ENCODE measurements at places on chromosomes 7 and 10. TPM values are rescaled to one million over a fixed set of nuclear protein-coding genes. Genes with fewer than 3 reads are reported as not detected.

GRCh38 chr10:5895365-5895764 lies 5.3 kb downstream of the FBH1 start:
- DNase-seq: no peak

DNA sequence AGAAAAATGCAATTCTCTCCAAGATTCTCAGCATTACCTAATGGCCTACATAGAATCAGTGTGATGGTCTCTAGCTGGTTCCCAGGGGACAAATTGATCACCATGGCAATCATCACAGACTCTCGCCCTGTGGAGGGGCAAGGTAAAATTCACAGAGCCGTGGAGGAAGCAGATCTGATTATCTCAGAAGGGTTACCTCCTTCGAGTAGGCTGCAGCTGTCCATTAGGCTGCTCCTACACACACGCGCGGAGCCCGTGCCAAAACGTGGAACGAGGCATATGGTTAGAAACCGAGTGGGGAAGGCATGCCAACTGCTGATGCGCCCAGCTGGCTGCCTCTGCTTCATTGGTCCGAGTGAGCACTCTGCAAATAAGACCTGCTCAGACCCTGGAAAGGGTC lies 52.8 kb upstream of the PTER start:
- DNase-seq: no peak

GGCT gene
- 65.7 TPM for total RNA-seq

DNA sequence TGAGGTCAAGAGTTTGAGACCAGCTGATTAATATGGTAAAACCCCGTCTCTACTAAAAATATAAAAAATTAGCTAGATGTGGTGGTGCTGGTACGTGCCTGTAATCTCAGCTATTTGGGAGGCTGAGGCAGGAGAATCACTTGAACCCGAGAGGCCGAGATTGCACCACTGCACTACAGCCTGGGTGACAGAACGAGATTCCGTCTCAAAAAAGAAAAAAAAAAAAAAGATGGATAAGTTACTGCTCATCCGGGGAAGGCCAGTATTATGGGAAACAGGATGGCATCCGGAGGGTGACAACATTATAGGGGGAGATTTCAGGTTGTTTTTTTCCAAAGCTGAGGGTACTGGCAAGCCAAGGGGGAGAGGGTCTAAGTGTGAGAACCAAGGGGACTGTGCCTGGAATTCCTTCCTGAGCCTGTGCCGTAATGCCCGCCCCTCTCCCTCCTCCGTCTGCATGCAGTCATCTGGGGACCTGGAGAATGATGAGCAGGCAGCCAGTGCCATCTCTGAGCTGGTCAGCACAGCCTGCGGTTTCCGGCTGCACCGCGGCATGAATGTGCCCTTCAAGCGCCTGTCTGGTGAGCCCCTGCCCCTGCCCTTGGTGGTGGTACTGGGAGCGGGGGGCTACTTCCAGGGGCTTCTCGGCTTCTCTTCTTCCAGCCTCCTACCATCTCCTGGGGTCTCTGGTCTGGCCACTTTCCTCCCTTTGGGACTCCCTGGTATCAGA lies 4.4 kb downstream of the LAMTOR4 start:
- no peak for DNase-seq

DNA sequence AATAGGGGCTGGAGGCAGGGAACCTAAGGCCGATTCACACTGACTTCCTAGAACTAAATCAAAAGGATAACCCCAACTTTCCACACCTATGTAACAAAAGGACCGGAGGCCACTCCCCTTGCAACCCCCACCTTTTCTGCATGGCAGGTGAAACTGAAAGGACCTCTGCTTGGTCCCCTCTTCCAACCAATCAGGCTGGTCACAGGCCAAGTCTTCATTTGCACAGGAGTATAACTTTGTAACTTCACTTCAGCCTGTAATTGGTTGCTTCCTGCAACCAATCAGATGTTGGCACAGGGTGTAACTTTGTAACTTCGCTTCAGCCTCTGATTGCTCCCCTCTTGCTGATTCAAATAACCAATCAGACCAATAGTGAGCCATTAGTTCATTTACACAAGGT lies 190.0 kb downstream of the FAM107B start:
- peak; percentile 46 for DNase-seq

DNA sequence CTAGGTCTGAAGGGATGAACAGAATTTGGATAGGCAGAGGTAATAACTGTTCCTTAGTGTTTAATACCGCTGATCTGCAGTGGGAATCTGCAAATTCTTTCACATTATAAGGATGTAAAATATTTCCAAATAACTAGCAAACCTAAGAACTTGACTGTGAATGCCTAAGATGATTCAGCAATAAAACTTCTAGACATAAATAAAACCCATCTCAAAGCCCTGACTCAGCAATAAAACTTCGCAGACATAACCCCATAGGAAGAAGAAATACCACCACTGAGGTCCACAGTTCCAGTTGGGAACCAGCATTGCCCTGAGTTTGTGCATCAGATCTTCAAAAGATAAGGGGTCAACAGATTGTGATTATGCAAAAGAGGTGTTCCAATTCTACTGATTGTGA lies 354.2 kb downstream of the GFRA1 start:
- no peak for DNase-seq

DNA sequence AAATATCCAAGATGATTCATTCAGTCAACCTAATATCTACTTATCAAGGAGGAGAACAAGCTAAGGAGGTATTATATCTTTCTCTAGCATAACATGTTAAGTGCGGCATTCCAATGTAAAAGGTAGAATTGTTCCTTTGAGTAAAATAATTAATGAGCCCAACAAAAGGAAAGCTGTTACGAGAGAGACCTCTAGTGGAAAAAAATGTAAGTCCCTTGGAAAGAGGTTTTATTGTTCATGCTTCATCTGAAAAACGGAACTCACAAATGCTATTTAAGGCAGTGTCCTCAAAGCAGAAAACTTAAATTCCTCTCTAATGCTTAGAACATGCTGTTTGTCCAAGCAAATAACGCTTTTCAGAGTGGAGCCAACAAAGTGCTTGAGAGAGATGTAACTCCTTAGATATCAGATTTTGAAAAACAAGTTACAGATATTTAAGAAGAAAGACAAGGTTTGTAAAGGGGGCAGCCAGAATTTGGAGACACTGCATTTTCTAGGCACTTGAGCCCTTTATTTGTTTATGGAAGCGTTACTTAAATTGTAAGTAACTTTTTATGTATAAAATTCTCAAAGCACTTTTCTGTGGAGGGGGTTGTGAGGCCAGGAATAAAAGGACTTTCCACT lies 119.9 kb downstream of the TFEC start:
- DNase-seq: no peak

GRCh38 chr7:97819161-97819560 lies 53.0 kb downstream of the ASNS start:
- no peak for DNase-seq

- DNase-seq: no peak
Measured at GRCh38 chr7:52726493-52726892, 308.9 kb upstream of the POM121L12 start.

GRCh38 chr10:1150638-1150955 lies 94.4 kb downstream of the WDR37 start:
- no peak for DNase-seq

PLEKHS1 gene
- not detected for total RNA-seq

DNA sequence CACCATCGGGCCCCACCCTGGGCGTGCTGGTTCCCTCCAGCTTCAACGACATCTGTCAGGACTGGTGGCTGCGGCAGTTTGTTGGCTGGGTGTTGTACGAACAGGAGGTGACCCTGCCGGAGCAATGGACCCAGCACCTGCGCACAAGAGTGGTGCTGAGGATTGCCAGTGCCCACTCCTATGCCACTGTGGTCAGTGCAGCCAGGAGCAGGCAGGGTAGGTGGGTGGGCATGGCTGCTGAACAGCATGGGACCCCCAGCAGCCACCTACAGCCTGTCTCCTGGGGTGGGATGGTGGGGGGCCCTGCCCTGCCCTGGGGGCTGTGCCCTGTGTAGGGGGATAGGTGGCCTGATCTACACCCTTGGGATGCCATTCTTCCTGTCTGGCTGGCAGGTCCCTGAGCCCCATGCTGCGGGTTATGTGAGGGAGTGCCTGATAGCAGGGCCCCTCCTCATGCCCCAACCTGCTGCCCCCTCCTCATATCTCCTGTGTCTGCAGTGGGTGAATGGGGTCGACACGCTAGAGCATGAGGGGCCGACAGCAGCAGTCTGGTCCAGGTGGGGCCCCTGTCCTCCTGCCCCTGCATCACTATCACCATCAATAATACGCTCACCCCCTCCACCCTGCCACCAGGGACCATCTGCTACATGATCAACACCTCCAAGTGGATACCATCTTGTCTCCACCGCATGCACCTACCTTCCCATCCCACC lies 56.9 kb downstream of the ZNF727 start:
- no peak for DNase-seq

FZD8 gene
- total RNA-seq: 0.50 TPM

FAM237B gene
- total RNA-seq: not detected

- DNase-seq: no peak
Measured at GRCh38 chr10:132178672-132179545, 7.8 kb upstream of the DPYSL4 start.

LIPN gene
- total RNA-seq: not detected

DNA sequence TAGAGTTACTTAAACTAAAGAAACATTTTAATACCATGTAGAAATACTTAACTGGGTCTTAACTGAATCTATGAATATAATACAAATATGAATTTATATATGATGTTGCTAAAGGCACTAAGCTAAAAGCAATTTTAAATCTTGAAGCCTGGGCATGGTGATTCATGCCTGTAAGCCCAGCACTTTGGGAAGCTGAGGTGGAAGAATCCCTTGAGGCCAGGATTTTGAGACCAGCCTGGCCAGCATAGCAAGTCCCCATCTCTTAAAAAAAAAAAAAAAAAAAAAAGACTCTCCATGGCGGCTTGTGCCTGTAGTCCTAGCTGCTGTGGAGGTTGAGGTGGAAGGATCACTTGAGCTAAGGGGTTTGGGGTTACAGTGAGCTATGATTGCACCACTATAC lies 95.3 kb downstream of the CCSER2 start:
- no peak for DNase-seq

DNA sequence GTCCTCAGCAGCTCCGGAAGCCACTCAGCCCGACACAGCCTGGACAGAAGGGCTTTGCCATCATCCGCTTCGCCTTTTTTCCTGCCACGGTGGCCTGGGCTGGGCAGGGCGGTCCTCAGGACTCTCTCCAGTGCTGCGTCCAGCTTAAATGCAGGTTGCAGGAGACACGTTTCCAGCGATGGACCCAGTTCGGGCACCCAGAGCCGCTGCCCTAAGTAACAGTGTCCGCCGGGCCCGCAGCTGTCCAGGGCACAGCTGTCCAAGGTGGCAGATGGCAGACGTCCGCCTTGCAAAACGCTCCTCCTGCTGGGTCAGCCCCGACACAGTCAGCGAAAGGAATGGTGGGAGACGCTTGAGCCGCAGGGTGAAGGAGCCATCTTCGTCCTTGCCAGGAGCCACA lies 37.0 kb upstream of the FOXL3 start:
- no peak for DNase-seq

DNA sequence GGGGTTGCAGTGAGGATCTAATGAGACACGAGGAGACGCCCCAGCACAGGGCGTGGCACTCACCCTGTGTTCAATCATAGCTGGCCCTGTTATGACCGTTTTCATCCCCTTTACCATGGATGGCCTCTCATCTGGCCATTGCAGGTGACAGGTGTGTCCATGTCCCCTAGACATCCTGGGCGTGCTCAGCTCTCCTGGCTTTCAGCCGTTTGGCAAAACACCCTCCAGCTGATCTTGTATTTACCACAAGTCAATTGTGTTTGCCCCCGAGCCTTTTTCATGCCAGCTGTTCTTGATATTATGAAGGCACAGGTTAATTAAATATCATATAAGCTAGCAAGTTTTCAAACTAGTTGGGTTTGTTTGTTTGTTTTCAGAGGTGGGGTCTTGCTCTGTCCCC lies 97.1 kb downstream of the CHST15 start:
- no peak for DNase-seq

GRCh38 chr7:27549606-27550005 lies 113.1 kb downstream of the HIBADH start:
- DNase-seq: no peak

DNA sequence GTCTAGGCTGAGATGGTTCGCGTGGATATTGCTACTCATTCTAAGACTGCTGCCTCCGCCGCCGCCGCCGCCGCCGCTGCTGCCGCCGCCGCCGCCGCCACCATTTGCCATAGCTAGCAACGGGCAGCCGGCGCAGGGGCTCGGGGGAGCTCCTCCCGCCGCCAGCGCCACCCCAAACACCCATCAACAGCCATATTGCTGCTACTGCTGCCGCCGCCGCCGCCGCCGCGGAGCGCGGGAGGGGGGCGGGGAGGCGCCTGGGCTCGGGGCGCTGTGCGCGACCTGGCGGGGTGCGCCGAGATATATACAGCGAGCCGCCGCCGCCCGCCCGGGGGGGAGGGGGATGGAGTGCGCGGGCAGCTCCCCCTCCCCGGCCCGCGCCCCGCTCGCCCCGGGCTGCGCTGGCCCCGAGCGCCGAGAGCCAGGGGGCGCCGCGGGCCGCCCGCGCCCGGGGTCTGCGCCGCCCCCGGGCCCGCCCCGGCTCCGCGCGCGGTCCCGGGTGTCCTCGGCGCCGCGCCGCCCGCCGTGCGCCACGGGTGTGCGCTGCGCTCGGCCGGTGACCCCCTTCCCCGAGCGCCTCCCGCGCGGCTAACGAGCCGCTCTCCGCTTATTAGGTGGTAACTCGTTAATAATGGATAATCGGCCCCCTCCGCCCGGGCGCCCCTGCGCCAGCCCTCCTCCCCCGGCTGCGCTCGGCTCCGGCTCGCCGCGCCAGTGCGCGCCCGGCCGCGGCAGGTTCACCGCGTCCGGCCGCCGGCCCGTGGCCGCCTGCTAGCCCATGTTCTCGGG lies at the start of gene KCNMA1:
TSS of gene KCNMA1 (minus strand) at position 277 of the 789 bp plus-strand sequence.
- peak; percentile 16 for DNase-seq

NEURL1 gene
- total RNA-seq: 3.5 TPM

DNA sequence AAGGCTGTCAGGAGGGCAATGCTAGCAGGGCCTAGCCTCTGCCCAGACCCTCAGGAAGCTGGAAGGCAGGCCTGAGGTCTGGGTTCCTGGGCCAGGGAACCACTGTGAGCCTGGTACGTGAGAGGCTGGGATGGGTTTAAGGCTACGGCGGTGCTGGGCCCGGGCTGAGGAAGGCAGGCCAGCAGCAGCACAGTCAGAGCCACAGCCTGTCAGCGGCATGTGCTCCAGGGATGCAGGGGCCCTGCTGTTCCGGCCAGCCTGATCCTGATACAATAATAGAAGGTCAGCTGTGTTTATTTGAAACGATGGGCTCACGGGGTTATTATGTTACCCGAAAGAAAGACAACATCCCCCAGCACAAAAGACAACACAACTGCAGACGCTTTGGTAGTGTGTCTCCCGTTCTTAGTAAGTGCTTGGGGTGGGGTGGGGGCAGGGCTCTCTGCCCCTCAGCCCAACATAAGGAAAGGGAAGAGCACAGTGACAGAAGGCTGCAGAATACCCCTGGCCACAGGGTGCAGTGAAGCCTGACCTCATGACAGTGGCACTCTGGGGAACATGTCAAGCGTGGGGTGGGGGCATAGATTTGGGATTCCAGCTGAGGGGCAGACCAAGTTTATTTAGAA lies 95.0 kb downstream of the COL13A1 start:
- DNase-seq: no peak

DNA sequence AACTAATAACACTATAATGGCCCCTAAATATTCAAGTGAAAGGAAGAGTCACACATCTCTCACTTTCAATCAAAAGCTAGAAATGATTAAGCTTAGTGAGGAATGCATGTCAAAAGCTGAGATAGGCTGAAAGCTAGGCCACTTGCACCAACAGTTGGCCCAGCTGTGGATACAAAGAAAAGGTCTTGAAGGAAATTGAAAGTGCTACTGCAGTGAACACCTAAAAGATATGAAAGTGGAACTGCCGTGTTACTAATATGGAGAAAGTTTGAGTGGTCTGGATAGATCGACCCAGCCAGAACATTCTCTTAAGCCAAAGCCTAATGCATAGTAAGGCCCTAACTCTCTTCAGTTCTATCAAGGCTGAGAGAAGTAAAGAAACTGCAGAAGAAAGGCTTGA lies 12.1 kb upstream of the SNX13 start:
- DNase-seq: peak; percentile 42

CHCHD2 gene
- 452 TPM for total RNA-seq
